ENCODE measurements at places on chromosomes 12 and 14. TPM values are rescaled to one million over a fixed set of nuclear protein-coding genes. Genes with fewer than 3 reads are reported as not detected.

DNA sequence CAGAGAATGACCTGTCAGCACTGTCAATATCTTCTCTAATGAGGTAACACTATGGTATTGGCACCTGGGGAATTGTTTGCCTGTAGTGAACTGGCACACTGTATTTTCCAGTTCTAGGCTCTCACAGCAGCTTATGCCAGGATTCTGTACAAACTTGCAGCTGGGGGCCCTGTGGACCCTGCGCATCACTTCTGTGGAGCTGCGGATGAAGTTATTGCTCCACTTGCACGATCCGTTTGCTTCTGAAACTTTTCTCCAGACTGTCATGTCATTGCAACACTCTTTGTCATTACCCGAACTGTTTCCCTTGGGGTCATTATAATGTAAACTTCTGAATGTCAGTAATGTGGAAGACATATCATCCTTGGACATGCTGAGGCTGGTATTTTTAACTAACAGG is 3.9 kb downstream of the RNASE11 start:
- no peak for DNase-seq

DNA sequence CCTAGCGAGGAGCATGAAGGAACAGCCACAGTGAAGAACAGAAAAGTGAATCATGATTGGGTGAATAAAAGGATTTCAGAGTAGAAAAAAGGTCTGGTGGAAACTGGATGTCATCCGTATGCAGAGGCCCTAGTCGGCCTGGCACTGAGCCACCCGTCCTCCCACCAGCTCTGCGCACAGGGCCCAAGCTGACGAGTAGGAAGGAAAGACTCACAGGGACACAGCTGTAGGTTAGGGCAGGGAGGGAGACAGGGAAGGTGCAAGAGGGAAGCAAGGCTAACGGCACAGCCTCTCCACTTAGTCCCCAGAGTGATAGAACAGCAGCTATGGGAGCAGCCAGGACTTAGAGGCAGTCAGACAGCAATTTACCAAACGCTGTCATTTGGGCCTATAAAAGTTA is 112.6 kb downstream of the KCNK10 start:
- no peak for DNase-seq

DNA sequence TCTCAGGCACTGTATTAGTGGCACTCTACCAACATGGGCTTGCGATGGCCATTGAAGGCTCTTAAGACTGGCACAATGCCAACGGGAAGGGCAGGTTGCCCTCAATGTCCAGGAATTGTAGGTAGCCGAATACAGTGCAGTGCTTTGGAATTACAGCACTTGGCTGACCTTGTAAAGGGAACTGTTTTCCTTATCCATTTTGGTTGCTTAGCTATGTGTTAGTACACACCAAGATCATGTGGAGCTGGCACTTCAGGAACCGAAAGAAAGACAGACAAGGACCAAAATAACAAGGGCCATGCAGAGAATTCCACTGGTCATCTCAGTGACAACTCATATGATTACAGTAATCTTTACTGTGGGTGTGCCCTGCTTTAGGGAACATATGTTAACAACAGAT is 72.7 kb downstream of the DYRK2 start:
- no peak for DNase-seq

- DNase-seq: no peak
These were observed 727.6 kb upstream of the TMEM132C start for GRCh38 chr12:127539226-127539858.

GRCh38 chr14:61106271-61106958 is 125.4 kb downstream of the SLC38A6 start:
- no peak for DNase-seq

GRCh38 chr12:63882844-63883243 is 38.3 kb downstream of the SRGAP1 start:
- no peak for DNase-seq

GRCh38 chr12:46126050-46126727 is 135.8 kb upstream of the SCAF11 start:
- DNase-seq: no peak

- no peak for DNase-seq
These were observed 120.5 kb upstream of the NCOR2 start for GRCh38 chr12:124687917-124688316.

DNA sequence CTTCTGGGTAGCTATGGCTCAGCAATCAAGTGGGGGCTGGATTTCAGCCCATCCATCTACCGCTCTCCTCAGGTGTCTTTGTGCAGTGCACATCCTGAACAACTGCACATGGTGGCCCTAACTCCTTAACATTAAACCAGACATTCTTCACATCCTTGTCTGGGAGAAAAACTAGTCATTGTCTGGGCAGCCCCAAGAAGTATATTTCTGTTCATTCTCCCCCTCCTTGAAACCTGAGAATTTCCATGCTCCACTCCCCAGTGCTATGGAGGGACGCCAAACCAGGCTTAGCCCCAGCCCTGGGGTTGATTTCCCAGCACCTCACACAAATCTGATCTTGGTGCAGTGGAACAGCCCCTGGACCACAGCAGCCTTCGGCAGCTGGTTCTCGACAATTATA is 13.4 kb downstream of the MYL2 start:
- no peak for DNase-seq

- DNase-seq: no peak
These were observed 18.4 kb downstream of the GSG1 start for GRCh38 chr12:13084898-13085640.

DNA sequence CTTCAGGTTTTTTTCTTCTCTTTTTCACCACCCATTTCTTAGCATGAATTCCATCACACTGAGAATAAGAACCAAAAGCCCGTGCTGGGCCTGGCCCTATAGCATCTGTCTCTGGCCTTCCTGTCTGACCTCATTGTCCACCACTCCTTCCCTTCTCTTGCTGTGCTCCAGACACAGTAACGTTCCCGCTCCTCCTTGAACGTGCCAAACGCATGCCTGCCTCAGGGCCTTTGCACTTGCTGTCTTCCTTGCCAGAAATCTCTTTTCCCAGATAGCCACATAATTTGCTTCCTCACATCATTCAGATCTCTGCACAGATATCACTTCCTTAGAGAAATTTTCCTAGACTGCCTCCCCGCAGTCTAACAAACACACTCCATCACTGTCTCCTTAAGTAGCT is 119.6 kb upstream of the CPSF6 start:
- DNase-seq: no peak

DNA sequence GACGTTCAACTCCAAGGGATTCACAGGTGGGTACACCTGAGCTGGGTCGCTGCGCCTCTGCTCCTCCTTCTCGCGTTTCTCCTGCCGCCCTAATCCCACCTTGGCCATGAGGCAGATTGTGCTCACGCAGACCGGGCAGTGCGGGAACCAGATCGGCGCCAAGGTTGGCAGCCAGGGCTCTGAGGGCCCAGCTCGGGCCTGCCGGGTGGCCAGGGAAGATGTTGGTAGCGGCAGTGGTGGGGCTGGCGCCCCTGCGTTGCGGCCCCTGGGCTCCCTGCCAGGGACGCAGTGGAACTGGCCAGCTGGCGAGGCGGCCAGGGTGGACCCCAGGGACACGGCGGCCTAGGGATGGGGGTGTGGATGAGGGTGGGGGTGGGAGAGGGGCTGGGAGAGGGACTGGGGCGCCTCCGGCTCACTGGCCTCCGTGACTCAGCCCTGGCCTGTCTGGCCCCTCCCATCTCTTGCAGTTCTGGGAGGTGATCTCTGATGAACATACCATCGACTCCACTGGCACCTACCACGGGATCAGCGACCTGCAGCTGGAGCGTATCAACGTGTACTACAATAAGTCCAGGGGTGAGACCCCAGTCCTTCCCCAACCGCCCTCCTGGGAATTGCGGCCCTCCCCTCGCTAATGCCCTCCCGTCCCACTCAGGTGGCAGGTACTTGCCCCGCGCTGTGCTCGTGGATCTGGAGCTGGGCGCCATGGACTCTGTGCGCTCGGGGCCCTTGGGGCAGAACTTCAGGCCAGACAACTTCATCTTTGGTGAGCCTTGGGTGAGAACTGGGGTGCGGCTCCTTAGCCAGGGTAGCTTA is 114.9 kb upstream of the ALG10B start:
- DNase-seq: no peak

- peak; percentile 78 for DNase-seq
These were observed 12.8 kb downstream of the STX2 start for GRCh38 chr12:130826151-130826801.

DNA sequence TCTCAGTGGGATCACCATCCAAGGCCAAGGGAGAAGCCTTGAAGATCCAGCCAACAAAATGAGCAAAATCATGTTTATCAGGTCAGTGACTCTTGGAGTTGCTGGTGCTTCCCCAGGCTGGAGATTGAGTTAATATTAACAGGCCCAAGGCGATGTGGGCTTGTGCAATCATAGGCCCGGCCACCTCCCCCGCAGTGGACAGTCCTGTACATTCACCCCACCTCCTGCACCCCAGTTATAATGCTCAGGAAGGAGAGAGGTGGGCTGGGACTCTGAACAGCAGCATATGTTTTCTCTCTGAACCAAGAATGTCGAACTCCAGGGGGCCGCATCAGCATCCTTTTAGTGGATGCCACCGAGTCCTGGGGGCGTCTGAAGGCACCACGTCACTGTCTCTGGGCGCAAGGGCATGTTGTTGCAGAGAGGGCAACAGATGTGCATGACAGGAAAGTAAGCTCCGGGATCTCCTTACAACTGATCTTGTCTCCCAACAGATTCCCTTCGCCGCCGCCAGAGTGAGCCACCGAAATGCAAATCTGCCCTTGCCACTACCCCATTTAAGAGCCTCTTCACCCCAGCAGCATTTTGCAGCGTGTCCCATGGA is 32.2 kb upstream of the SERPINA6 start:
- DNase-seq: no peak

DNA sequence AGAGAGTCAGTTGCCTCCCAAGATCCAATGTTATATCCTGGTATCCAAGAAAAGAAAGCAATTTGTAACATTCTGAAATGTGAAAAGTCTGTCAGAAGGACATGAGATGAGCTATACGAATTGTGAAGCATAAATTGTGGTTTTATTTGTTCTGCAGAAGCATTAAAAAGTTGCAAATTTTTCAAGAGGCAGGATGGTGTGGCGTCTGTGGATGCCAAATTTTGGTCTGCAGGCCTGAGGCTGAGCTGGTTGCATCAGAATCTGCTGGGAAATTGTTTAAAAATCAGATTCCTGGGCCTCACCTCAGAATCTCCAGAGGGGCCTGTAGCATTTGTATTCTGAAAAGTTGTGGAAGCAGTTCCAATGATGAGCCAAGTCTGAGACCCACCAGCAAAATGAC is 284.7 kb downstream of the NUAK1 start:
- DNase-seq: no peak

DNA sequence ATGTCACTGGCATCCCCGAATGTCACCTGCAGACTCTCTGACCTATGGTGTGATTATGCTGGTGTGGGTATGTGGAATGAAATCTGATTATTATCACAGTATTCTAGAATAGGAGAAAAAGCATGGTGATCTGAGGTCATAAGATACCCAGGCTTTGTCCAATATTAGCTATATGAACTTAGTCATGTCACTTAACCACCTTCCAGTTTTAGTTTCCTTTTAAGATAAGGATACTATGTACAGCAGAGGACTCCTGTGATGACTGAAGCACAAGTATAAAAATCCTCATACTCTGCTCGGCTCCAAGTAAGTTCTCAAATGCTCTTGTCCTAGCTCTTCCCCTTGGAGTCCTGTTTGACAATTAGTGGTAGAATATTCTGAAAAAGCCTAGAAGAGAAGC is 2.8 kb downstream of the GNS start:
- no peak for DNase-seq

DNA sequence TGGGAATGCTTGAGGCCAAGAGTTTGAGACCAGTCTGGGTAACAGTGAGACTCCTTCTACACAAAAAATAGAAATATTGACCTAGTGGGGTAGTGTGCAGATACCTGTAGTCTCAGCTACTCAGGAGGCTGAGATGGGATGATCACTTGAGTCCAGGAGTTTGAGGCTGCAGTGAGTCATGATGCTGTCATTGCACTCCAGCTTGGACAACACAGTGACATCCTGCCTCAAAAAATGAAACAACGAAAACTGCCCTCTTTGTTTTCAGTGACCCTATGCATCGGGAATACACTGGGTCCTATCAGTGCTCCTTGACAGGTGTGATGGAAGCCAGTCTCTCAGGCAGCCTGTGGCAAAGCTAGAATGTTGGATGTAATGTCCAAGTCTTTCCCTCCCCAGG is 311.5 kb upstream of the OR4E1 start:
- no peak for DNase-seq

GRCh38 chr12:71973687-71974086 is 35.0 kb downstream of the TPH2 start:
- no peak for DNase-seq

- peak; percentile 12 for DNase-seq
These were observed 9.4 kb downstream of the PSMB5 start for GRCh38 chr14:23025151-23025814.

DNA sequence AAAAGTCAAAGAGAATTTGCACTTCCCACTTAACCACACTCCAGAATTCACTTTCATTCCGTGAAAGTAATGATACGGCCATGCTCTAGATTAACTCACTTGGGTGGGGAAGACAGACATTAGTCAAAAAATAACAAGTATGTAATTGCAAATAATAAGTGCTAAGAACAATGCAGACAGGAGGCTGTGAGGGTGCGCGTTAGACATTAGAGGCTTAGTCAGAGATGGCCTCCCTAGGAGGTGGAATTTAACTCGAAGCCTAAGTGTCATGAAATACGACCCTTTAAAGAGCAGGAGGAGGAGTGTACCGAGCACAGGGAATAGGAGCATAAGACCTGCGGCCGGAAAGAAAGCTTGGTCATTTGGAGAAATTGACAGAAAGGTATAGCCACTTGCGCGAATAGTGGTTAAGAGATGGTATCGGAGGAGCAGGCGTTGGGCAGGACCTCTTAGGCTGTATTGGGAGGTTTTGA is 628 bp downstream of the SNRPF start:
- no peak for DNase-seq

DNA sequence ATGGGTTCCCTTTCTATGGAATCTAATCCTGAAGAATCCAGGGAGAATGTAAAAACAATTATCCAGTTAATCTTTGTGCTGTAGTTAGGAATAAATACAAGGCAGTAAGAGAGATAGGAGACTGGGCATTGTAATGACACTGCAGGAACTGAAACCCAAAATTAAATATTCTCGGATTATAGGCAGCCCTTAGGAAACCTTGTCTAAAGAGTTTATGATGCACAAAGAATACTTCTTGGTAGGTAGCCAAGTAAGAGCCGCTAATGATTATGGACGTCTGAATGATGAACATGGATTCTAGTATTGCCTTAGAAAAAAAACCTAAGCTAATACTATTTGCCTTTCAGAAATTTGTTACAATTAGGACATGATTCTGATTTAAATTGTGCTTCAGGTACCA is 165.4 kb upstream of the LRIG3 start:
- no peak for DNase-seq

- no peak for DNase-seq
These were observed 1193.7 kb downstream of the GALC start for GRCh38 chr14:86799244-86799647.

NANOG gene
- 0.35 TPM for total RNA-seq

MYBPC1 gene
- total RNA-seq: not detected

CARMIL3 gene
- 0.61 TPM for total RNA-seq

MGP gene
- total RNA-seq: 2,401 TPM

DCP1B gene
- 8.0 TPM for total RNA-seq

MYH6 gene
- total RNA-seq: not detected

TMEM263 gene
- 46.2 TPM for total RNA-seq

CCDC197 gene
- total RNA-seq: not detected

ISM2 gene
- total RNA-seq: not detected

DEGS2 gene
- total RNA-seq: 0.45 TPM

NCOR2 gene
- 248 TPM for total RNA-seq

LARP4 gene
- 128 TPM for total RNA-seq

KRT3 gene
- total RNA-seq: not detected
